ENCODE measurements at places on chromosomes 5 and 9. TPM values are rescaled to one million over a fixed set of nuclear protein-coding genes. Genes with fewer than 3 reads are reported as not detected.
A peak's percentile ranks its signal among the peaks of the same experiment; 100 is the strongest.

Gene TAF11L14
- total RNA-seq: not detected

Gene GRM6
- not detected for total RNA-seq

Gene SLC45A2
- not detected for total RNA-seq

Gene SAXO1
- total RNA-seq: not detected

Gene FREM1
- total RNA-seq: not detected

DNA sequence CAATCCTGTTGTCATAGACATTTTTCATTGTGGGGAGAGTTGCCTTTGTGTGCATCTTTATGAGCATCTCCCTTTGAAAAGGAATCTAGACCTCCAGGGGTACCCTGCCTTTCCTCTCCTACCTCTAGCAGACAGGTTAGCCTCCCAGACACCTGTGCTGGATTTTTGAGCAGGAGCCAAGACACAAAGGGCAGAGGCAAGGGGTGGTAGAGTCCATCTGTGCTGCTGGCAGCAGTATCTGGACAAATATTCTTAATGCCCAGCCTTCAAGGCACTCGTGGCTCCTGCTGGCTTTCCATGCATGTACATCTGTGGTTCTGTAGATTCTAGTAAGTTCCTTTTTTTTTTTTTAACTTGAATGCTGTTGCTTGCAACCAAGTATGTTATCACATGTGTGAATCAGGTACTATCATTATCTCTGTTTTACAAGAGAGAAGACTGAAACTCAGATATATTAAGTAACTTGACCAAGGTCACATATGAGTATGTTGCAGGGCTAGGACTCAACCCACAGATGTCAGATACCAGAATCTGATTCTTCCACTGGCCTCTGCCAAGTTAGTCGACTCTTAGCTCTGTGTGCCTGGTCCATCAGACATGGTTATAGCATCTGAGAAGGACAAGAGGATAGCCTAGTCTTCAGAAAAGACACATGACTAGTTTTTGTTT lies 32.9 kb upstream of the GPR151 start:
- peaks cover 12% of the 10 kb centered on the region for H3K27me3 ChIP-seq
- no peak overlapping the region for H3K27ac ChIP-seq
- DNase-seq: no peak
- H3K4me1 ChIP-seq: no peaks in the 10 kb centered on the region
- H3K36me3 ChIP-seq: no peaks in the 10 kb centered on the region

GRCh38 chr9:87880683-87881082 lies 2.0 kb upstream of the SPATA31E1 start:
- DNase-seq: no peak
- peaks cover 15% of the 10 kb centered on the region for H3K36me3 ChIP-seq
- H3K4me1 ChIP-seq: peaks cover 34% of the 10 kb centered on the region
- no peak overlapping the region for H3K4me3 ChIP-seq
- peaks cover 2% of the 10 kb centered on the region for H3K27me3 ChIP-seq

- H3K4me1 ChIP-seq: peaks cover 74% of the 10 kb centered on the region
- H3K27me3 ChIP-seq: peaks cover 2% of the 10 kb centered on the region
- peak overlapping the region; percentile 72 for H3K27ac ChIP-seq
- peak overlapping the region; percentile 94 for H3K4me3 ChIP-seq
- DNase-seq: peak; percentile 41
- H3K36me3 ChIP-seq: peaks cover 40% of the 10 kb centered on the region
Observed at GRCh38 chr5:143402553-143403333, 743 bp downstream of the NR3C1 start.

DNA sequence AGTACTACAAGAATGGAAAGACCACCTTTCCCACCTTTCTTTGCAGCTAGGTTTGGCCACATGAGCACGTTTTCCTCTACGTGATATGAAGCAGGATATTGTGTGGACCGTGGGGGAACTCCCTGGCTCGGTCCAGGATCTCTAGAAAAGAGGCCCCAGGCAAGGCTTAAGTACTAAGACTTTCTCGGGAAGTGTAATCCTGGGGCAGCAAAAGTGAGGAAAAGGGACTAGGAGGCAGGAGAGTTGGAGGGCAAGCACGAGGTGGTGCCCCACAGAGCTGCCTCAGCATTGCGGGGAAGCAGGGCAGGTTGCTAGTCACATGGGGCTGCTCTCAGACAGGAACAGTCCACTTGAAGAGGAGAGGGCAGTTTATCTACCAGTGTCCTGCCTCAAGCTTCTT lies 235.1 kb downstream of the GADD45G start:
- H3K4me3 ChIP-seq: no peak overlapping the region
- no peak overlapping the region for H3K27ac ChIP-seq
- H3K4me1 ChIP-seq: no peaks in the 10 kb centered on the region
- H3K27me3 ChIP-seq: no peaks in the 10 kb centered on the region
- DNase-seq: no peak
- H3K36me3 ChIP-seq: peaks cover 5% of the 10 kb centered on the region

DNA sequence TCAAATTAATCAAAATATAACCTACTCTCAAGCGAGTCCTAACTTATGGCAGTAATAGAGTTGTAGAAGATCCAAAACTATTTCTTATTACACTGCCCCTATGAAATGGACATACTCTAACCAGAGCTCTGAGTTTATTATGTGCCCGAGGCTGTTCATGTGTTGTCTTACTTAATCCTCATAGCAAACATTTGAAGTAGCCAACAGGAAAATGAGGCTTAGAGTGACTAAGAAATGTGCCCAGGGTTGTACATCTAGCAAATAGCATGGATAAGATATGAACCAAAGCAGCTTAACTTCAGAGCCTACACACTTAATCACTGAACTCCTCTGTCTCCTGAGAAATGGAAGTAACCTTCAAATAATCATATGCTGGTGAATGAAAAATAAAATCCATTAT lies 1551.7 kb downstream of the MAT2B start:
- no peak overlapping the region for H3K4me3 ChIP-seq
- H3K27ac ChIP-seq: no peak overlapping the region
- no peaks in the 10 kb centered on the region for H3K4me1 ChIP-seq
- DNase-seq: no peak
- peaks cover under 1% of the 10 kb centered on the region for H3K36me3 ChIP-seq

GRCh38 chr5:17064241-17064640 lies 128.2 kb upstream of the MYO10 start:
- no peak overlapping the region for H3K27ac ChIP-seq
- peaks cover 2% of the 10 kb centered on the region for H3K27me3 ChIP-seq
- H3K36me3 ChIP-seq: no peaks in the 10 kb centered on the region
- no peak overlapping the region for H3K4me3 ChIP-seq
- DNase-seq: no peak
- peaks cover 15% of the 10 kb centered on the region for H3K4me1 ChIP-seq

GRCh38 chr9:77872863-77873262 lies 158.7 kb downstream of the GNAQ start:
- peaks cover 12% of the 10 kb centered on the region for H3K4me1 ChIP-seq
- no peak for DNase-seq
- no peak overlapping the region for H3K4me3 ChIP-seq
- H3K36me3 ChIP-seq: no peaks in the 10 kb centered on the region
- H3K27ac ChIP-seq: no peak overlapping the region

- no peak overlapping the region for H3K4me3 ChIP-seq
- H3K4me1 ChIP-seq: no peaks in the 10 kb centered on the region
- H3K27me3 ChIP-seq: peaks cover 14% of the 10 kb centered on the region
Observed at GRCh38 chr9:16100537-16101091, 547.8 kb downstream of the CCDC171 start.

Measured in HFFc6 (cell line).